Activated T-cell treated with anti-CD3 and anti-CD28 coated beads for 48 hours (primary cell): ENCODE measurements at places on chromosomes 5 and 9.

GRCh38 chr5:127426661-127427060 is 90.8 kb upstream of the PRRC1 start:
- no peak for DNase-seq

DNA sequence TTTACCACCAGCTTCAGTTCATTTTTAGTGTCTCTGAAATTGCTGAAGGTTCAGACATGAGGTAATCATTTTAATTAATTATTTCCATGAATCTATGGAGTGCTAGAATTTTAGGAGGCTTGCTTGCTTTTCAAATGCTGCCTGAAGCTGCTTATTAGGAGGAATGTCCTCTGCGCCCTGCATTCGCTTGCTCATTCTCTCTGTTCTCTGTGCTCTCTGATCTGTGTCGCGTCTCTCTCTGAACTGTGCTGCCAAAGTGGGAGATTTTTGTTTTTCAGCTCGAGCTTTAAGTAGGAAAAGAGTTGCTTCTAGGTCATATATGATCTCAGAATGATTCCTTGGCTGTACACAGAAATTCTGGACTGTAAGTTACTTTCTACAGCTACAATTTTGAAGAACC is 101.7 kb upstream of the PRR16 start:
- DNase-seq = no peak

DNA sequence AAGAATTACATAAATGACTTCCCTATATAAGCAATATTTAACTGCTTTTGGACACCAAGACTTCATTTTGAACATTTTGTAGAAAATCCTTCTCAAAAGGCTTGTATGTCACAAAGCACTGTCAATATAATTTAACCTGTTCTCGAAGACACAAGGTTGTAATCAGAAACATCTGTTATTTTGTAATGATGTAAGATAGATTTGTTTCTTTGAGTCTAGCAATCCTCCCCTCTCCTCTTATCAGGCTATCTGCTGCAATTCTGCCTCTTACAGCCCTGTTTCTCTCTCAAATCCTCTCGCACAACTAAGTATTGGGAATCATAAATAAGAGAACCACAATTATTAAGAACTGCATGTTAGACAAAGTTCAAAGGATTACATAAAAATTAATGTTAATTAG is 18.6 kb upstream of the TARS1 start:
- DNase-seq = no peak

DNA sequence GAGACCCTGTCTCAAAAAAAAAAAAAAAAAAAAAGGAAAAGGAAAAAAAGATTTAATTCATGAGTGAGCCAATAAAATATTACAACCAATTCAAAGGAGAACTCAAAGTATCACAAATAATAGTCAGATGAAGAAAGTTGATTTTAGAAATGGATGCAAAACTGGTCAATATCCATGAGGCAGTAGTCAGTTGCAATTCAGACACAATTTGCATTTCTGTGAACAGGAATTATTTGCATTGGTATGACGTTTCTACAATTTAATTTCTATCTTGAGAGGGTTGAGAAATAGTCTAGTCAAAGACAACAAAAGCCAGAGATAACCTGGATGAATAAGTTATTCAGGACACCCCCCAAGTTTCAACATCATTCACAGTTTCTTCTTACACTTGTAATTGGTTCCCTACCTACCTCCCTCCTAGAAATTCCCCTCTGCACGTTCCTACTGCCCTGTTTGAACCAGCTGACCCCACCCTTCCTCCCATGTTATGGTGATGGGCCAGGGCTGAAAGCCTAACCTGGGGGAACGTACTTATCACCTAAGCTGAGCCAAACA is 28.6 kb upstream of the CDKN2AIPNL start:
- DNase-seq = no peak

DNA sequence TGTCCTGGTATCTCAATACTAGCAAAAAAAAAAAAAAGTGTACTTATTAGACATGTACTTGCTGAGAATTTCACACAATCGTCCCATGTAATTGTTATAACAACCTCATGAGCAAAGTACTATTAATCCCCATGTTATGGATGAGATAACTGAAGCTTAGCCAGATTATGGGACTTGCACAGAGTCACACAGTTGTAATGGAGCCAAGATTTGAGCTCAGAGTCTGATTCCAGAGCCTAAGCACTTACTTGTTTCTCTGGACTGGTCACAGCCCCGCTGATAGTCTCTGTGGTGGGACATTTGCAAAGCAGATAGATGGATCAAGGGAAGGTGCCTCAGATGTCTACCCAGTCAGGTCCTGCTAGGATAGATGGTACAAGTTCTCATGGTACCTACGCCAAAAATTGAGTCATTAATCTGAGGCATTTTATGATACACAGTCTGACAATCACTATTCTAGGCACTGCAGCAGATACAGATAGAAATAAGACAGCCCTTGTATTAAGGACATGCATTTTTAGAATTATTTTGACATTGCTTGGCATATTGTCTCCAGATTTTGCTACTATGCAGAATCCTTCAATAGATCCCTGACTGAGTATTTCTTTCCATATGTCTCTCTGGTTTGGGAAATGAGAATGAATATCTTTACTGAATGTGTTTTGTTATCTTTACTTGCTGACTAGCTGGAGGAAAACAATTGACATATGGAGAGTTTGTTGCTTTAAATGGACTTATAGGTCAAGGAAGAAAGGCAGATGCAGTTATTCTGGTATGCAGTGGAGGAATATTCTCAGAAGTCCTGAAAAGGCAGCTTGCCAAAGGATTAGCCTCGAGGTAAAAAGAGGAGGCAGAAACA is 149.5 kb downstream of the ADAMTSL1 start:
- no peak for DNase-seq

DNA sequence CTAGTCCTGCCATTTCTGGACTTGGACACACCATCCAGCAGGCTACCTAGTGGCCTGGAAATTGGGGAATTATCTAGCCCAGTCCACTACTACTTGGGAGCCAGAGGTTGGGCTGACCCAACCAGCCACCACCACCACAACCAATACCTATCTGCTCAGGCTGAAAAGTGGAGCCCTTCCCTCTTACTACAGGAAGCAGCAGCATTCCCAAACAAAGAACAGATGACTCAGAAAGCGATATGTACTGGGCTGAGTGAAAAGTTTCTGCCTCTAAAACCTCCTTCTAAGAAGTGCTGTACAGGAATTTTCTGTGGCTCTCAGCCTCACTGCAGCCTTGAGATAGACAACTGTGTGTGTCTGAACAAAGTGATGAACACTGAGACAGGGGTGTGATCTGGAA is 279.4 kb downstream of the CDH10 start:
- DNase-seq = no peak

GRCh38 chr5:160451281-160451680 is 29.6 kb downstream of the PTTG1 start:
- no peak for DNase-seq
